Stimulated activated CD8-positive, alpha-beta memory T cell treated with anti-CD3 and anti-CD28 coated beads, Interleukin-12 subunit alpha, Interleukin-12 subunit beta, amount 100 ng/mL, for 1 hour (primary cell): ENCODE measurements at places on chromosomes 6 and 20.

GRCh38 chr6:1066449-1067090 is 245.3 kb upstream of the FOXQ1 start:
- no peak for DNase-seq

- no peak for DNase-seq
Measured at GRCh38 chr6:2804516-2804915, 37.1 kb downstream of the SERPINB1 start.

- no peak for DNase-seq
Measured at GRCh38 chr6:7048894-7049293, 58.9 kb upstream of the RREB1 start.

GRCh38 chr6:88839280-88839679 is 124.1 kb downstream of the RNGTT start:
- DNase-seq, result no peak

- DNase-seq, result no peak
Measured at GRCh38 chr20:48608756-48609155, 219.0 kb downstream of the PREX1 start.

DNA sequence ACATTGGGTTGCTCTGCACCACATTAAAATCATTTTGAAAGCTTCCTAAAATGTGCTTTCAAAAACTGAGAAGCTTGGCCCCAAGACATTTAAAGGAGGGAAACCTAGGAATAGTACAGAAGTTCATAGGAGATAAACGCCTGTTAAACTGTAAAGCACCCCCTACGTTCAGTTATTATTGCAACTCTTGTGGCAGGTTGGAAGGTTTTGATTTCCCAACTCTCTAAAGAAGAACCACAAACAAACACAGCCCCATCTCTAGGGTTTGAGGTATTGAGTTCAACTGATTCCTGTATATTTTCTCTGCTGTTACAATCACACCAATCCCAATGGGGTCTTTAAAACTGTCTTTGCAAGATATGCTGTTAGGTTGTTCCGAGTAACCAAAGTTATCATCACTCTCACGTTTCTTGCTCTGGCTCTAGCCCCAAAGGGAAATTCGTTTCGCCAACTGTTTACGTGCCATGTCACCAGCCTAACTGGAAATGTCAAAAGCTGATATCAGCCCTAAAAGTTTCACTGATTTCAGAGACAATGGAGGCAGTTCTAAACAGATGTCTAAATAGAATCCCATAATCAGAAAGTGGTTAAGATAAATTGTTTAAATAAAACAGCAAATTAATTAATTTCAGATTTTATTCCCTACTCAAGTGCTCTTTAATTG is 12.1 kb downstream of the TFAP2A start:
- no peak for DNase-seq

DNA sequence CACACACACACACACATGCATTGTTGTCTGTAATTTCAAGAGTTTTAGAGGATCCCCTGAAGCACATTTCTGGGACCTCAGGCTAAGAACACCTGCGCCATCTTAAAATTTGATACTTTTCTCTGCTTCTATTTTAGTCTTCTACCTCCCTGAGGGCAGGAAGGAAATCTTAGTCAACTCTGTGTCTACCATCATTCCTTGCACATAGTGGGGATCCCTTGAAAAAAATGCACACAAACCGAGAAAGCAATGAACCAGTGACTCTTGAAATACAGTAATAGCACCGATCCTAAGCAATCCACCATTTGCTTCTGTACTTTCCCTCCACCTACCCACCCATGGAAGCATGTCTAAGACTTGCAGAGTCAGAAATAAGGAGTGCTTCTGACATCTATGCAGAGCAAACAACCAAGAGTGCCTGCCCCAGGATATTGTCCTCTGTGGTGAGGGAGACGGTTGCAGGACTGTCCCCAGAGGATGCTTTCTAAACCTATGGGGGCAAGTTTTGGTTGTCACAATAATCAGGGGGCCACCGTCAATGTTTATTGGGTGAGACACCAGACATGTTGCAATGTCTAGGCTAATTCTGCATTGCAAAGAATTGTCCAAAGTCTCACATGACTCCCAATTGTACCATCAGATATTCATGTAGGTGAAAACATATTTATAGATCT is 208.0 kb upstream of the TAB2 start:
- DNase-seq, result no peak
